ENCODE measurements at places on chromosomes 6 and 20. TPM values are rescaled to one million over a fixed set of nuclear protein-coding genes. Genes with fewer than 3 reads are reported as not detected.

Gene BMP5
- 0.26 TPM for total RNA-seq

DNA sequence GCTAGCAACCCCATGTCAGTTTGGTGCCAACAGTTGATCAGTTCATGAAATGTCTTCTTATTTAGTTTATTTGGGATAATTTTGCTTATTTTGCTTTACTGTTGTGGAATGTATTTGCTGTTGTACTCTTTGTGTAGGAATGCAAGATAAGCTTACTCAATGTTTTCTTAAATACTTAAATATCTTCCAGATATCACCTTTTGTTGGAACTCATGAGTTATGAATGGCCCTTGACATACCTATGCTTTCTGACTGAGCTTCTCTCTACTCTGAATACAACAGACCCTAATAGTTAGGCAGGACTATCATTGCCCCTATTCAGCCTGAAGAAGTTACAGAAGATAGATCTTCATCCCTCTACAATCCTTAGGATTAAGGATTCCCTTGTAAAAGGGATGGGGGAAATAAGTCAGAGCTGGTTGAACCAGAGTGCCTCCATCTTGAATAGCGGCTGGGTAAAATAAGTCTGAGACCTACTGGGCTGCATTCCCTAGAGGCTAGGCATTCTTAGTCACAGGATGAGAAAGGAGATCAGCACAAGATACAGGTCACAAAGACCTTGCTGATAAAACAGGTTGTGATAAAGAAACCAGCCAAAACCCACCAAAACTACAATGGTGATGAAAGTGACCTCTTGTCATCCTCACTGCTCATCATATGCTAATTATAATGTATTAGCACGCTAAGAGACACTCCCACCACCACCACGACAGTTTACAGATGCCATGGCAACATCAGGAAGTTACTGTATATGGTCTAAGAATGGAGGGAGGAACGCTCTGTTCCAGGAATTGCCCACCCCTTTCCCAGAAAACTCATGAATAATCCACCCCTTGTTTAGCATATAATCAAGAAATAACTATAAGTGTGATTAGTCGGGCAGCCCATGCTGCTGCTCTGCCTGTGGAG is 196.9 kb downstream of the AKAP7 start:
- no peak for DNase-seq

DNA sequence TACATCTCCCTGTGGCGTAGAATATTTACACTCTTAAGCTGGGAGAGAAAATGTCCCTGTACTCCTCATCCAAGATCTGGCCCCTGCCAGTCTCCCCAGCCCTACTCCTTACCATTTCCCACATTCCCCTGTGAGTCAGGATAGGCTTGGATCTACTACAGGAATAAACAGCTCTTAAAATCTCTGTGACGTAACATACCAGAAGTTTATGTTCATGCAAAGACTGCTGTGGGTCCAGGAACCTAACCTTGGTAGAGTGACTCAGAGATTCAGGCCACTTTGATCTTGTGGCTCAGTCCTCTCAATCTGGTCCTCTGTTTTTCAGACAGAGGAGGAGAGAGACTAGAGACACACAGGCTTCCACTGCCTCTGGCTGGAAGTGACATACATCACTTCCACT is 38.5 kb upstream of the GPR6 start:
- DNase-seq = no peak

- no peak for DNase-seq
These were observed 41.2 kb downstream of the TRAF3IP2 start for GRCh38 chr6:111564482-111564945.

Gene PI3
- total RNA-seq = 14.1 TPM

Gene LGSN
- not detected for total RNA-seq

GRCh38 chr6:131581523-131581922 is 8.5 kb downstream of the ARG1 start:
- DNase-seq = no peak

DNA sequence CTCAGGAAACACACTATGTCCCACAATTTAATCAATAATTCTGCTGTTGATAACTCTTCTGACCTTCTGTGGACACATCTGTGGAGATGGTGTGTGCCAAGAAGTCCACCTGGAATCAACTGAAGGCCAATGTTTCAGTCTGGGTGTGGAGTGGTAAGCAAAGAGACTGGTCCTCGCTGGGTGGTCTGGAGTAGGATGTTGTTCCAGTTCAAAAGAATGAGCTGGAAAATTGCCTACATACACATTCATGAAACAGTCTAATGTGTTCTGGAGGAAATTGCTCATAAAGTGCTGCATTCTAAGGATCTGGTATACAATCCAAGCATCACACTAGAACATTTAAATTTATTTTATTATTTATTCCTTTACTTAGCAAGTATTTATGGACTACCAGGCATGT is 33.9 kb upstream of the TBX18 start:
- no peak for DNase-seq

Gene CDH26
- total RNA-seq = 10.3 TPM

DNA sequence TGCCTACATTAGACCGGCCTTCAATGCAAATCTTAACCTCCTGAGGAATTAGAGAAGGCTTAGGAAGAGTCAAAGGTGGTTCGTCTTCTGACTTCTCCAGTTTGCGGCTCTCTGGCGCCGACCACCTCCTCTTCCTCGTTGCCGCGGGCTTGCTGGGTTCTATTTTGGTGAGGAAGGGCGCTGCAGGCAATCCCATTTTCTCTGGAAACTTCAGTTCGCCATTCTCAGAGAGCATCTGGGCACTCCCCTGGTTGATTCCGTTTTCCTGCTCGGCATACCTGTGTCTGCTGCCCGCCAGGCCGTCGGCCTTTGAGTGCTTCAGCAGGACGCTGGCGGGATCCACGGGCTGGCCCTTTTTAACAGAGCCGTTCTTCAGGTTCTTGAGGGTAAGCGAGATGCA is 67.9 kb downstream of the GMPR start:
- DNase-seq = no peak

Gene CD24
- total RNA-seq = 711 TPM

GRCh38 chr6:56689114-56689513 is 46.4 kb upstream of the DST start:
- DNase-seq = no peak

Gene ZSCAN23
- total RNA-seq = 1.1 TPM

GRCh38 chr20:44207126-44207723 is 3.3 kb downstream of the OSER1 start:
- DNase-seq = no peak

Gene MAS1
- not detected for total RNA-seq

GRCh38 chr6:44010411-44011349 is 116.6 kb downstream of the MRPL14 start:
- no peak for DNase-seq

Gene KCNK15
- 0.23 TPM for total RNA-seq

Gene CCDC170
- total RNA-seq = 0.70 TPM

Gene FARS2
- total RNA-seq = 8.3 TPM

- no peak for DNase-seq
These were observed 1.9 kb downstream of the RAB32 start for GRCh38 chr6:146545581-146545980.

- DNase-seq = no peak
These were observed 19.8 kb downstream of the TRDN start for GRCh38 chr6:123616942-123617341.

DNA sequence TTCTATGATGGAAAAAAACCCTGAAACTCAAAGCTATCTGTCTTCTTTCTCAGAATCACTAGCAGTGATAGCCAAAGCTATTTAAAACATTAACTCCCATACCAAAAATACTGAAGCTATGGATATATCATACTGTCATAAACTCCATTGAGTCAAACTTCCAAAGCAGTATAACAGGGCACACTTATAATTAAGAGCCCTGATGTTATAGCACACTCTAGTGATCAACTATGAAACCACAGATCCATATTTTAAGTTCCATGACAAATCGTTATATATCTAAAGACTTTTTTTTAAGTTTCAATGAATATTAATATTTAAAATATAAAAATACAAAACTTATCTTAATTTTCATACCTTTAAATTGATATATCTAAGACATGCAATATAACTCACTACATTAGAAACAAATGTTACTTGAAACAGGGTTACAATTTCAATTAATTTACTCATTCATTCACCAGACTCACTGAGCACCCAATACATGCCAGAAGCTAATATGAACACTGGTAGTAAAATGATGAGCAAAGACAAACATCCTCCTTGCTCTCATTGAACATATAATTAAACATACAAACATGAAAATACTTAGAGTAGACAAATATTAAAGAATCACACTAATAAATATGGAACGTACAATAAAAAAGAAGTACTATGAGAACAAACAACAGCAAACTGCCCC is 69.3 kb downstream of the IBTK start:
- DNase-seq = no peak

- DNase-seq = no peak
These were observed 70.6 kb downstream of the IGF2R start for GRCh38 chr6:160039441-160039840.

DNA sequence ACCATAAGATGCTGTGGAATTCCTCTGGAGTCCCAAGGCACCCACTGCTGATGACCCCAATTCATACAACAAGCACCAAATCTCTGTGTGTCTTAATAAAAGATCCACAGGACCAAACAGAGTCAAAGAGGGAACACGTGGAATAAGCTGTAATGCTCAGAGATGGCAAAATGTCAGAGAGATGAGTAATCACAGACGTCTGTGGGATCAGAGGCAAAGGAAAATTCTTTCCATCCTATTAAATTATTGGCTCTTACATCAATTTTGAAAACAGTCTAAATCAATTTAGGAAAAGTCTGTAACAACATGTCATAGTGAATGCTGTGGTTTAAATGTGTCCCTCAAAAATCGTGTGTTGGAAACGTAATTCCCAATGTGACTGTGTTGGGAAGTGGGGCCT is 17.5 kb upstream of the SAMD3 start:
- no peak for DNase-seq

DNA sequence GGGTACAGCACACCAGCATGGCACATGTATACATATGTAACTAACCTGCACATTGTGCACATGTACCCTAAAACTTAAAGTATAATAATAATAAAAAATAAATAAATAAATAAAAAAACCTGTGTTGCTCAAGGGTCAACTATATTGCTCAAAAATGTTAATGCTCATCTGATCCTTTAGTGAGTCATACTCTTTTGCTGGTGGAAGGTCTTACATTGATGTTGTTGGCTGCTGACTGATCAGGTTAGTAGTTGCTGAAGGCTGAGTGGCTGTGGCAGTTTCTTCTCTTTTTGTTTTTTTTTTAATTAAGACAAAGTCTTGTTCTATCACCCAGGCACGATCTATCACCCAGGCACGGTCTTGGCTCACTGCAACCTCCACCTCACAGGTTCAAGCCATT is 29.6 kb upstream of the SMIM26 start:
- DNase-seq = no peak

- DNase-seq = no peak
These were observed 90.1 kb upstream of the SLC22A16 start for GRCh38 chr6:110566346-110567125.

GRCh38 chr6:156782691-156783320 is 5.6 kb downstream of the ARID1B start:
- no peak for DNase-seq

- no peak for DNase-seq
These were observed 107.0 kb downstream of the JARID2 start for GRCh38 chr6:15352845-15353244.

DNA sequence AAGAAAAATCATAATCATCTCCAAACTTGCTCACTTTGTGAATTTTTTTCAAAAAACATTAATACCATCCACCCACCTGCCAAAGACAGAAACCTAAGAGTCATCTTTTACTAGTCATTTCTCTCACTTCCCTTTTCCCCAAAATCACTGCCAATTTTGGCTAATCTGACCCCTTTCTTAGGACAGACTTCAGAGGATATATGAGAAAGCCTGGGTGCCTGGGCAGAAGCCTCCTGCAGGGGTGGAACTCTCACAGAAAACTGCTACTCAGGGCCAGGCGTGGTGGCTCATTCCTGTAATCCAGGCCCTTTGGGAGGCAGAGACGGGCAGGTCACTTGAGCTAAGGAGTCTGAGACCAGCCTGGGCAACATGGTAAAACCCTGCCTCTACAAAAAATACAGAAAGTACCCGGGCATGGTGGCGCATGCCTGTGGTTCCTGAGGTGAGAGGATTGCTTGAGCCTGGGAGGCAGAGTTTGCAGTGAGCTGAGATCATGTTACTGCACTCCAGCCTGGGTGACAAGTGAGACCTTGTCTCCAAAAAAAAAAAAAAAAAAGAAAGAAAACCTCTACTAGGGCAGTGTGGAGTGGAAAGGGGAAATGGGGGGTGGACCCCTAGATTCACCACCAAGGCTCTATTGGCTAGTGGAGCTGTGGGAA is 3.8 kb downstream of the DEK start:
- no peak for DNase-seq

GRCh38 chr6:41075651-41076626 is 3.2 kb downstream of the NFYA start:
- no peak for DNase-seq

GRCh38 chr20:9412309-9412708 is 102.1 kb upstream of the LAMP5 start:
- no peak for DNase-seq

GRCh38 chr20:59634435-59635005 is 30.2 kb downstream of the PHACTR3 start:
- DNase-seq = no peak

DNA sequence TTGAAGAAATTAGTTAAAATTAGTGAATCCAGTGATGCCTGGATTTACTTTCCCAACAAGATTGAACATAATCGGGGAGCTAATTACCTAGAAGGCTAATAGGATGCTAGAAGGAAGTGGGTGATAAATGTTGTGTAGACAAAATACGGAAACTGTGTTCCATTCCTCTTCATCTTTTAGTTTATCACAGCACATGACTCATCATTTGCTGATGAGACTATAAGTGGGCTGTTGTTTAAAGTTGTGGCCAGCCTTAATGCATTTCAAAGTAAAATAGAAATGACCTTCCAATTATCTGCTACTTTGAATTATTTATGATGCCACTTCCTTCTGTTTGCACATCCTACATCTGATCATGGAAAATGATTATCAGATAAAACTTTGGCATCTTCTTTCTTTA is 43.4 kb downstream of the OGFRL1 start:
- no peak for DNase-seq

Gene FOXC1
- total RNA-seq = 2.2 TPM

Gene RFX6
- not detected for total RNA-seq

GRCh38 chr20:11807054-11808048 is 110.3 kb upstream of the BTBD3 start:
- DNase-seq = no peak

DNA sequence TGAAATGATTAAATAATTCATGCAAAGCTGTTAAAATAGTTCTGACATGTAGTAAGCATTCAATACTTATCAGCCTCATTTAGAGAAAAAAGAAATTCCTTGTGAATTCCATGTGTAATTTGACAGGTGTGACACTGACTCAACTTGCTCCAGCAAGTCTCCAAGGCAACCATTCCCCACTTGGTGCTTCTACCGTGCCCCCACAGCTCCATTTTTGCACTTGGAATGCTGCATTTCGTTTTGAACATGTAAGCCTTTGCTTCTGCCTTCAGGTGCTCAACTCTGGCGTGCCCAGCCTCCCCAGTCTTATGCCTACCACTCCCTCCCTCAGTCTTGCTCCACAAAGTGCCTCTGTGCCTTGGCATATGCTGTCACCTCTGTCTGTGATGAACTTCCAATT is 760.6 kb upstream of the CHD6 start:
- DNase-seq = no peak

GRCh38 chr6:99241905-99242534 is 107.5 kb downstream of the FAXC start:
- DNase-seq = no peak

Gene OLIG3
- total RNA-seq = not detected

All from esophagus squamous epithelium (tissue), 5 donors.